ENCODE measurements at places on chromosomes 1 and 21. TPM values are rescaled to one million over a fixed set of nuclear protein-coding genes. Genes with fewer than 3 reads are reported as not detected.
A peak's percentile ranks its signal among the peaks of the same experiment; 100 is the strongest.

DNA sequence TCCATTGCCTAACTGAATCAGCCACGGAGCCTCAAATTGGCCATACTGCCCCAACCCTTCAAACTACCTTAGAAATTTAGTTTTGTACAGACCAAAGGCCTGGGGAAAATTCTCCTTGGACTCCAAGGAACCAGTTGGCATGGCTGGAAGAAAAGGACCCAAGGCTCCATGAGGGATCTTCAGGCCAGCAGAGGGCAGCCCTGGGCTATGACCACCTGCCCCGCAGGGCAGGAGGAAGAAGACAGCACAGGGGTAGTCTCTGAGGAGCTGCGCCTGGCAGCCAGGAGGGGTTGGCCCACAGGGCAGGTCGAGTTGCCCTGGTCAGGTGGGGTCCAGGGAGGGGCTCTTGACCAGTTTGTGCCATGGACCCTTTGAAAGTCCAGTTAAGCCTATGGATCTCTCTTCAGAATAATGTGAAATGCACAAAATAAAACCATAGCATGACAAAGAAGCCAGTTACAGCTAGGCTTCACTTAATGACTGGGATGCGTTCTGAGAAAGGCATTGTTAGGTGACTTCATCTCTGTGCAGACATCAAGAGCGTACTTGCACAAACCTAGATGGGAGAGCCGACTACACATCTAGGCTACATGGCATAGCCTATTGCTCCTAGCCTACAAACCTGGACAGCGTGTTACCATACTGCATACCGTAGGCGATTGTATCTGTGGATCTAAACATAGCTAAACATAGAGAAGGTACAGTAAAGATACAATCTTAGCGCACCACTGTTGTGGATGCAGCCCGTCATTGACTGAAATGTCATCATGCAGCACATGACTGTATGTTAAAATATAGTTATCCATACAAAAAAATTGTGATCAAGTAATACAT lies 26.1 kb downstream of the CACNA1S start:
- DNase-seq, result peak; percentile 26

CFAP141 gene
- total RNA-seq, result 3.2 TPM

NFASC gene
- total RNA-seq, result 11.2 TPM

DNA sequence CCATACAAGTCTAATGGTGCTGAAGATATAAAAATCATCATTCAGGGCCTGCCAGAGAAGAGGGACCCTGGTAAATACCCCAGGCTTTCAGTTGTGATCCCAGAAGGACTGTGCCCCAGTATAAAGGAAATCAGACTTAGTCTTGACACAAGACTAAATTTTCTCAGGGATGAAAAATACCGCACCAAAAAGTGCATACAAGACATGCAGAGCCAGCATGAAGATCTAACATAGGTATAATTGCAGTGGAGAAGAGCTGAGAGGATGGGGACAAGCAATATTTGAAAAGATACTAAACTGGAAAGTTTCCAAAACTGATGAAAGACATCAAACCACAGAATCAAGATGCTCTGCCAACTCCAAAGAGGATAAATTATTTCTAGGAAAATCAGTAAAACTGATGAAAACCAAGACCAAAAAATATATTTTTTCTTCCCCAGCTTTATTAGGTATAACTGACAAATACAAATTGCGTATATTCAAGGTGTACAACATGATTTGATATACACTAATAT lies 17.7 kb upstream of the SIM2 start:
- DNase-seq, result no peak

GRCh38 chr1:185864889-185865517 lies 130.8 kb downstream of the HMCN1 start:
- no peak for DNase-seq

WDR4 gene
- 29.6 TPM for total RNA-seq

DNA sequence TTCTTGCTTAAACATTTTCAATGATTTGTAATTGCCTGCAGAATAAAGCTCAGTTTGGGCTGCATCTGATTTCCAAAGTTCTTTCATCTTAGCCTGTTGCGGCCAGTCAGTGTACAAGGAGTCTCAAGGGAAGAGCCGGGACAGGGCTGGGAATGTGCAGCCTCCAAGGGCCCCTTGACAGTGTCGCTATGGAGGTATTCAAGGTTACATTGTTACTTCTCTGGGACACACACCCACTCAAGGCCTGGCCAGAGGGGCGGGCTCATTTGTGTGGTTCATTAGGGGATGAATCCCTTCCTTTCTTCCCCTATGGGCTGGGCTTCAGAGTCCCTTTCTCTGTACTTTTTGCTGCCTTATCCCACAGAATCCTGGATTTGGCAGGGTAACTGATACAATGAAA lies 107.6 kb upstream of the CSF3R start:
- no peak for DNase-seq

DNA sequence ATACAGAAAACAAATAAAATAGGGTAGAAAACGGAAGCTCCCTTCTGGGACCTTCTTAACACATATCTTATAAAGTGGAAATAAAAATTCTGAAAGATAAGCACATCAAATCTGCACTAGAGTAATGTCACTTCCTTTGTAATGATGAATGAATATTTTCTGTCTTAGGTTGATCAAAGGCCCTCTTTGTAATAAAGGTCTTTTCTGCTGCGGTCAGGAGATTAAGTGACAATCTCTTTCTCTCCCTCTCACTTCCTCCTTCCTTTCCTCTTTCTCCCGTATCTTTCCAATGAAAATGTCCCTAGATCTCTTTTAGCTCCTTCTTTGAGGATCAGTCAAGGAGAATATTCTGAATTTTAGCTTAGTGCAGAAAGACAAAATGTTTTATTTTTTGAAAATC lies 33.8 kb downstream of the TMCO1 start:
- no peak for DNase-seq

GRCh38 chr1:220880362-220880670 lies 1.1 kb downstream of the HLX start:
- DNase-seq, result no peak

DNAJC28 gene
- 1.3 TPM for total RNA-seq

DNA sequence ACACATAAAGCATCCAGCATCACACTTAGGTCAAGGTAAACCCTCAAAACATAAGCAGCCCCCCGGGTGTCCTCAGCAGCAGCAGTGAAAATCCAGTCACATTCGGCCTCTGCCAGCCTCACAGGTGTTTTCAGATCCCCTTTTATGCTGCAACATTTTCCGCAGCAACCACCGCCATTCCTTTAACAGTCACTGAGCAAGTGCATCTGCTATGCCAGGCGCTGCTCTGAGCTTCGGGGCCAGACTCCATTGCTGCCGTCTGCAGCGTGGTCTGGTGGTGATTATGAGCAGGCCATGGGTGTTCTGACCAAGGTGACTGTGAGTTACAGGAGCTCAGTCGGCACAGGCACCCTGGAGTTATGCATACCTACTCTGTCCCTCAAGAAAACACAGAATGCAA lies 4.5 kb downstream of the URB1 start:
- DNase-seq, result no peak

DNA sequence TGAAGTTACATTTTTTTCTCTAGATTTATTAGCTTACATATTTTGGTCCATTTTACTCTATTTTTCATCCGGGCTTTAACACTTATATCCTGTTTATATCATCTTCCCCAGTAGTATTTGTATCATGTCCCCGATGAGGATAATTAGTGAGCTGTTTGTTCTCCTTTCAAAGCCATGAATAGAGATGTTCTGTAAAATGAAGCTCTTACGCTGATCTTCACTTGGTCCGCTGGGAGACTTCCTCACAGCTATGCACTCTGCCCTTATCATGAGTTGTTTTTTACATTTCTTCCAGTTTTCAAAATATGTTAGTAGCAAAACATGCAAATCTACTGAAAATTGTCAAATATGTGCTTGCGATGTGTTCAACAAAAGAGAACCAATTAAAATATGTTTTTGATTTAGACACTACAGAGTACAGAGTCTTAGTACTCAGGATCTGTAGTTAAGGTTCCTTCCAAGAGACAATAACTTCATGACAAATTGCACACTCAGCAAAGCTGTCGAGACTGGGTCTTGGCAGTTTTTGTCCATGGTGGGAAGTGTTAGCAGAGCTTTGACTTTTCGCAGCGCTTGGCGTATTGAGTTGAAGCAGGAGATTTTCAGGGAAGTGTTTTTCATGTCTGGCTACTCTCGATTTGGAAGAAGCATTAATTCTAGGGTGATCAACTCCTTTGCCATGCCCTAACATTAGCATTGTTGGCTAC lies 292.0 kb upstream of the ADAMTS5 start:
- no peak for DNase-seq
